ENCODE measurements at places on chromosomes 1 and 21.
A peak's percentile ranks its signal among the peaks of the same experiment; 100 is the strongest.

GRCh38 chr1:172670791-172671190, 11.9 kb downstream of the FASLG start:
- no peak for DNase-seq

GRCh38 chr21:33443194-33443593, 36.6 kb downstream of the TMEM50B start:
- no peak for DNase-seq

- DNase-seq: no peak
Measured at GRCh38 chr1:77562596-77563150, 119.8 kb downstream of the ZZZ3 start.

GRCh38 chr1:56758135-56758534, 61.1 kb downstream of the FYB2 start:
- DNase-seq: no peak

DNA sequence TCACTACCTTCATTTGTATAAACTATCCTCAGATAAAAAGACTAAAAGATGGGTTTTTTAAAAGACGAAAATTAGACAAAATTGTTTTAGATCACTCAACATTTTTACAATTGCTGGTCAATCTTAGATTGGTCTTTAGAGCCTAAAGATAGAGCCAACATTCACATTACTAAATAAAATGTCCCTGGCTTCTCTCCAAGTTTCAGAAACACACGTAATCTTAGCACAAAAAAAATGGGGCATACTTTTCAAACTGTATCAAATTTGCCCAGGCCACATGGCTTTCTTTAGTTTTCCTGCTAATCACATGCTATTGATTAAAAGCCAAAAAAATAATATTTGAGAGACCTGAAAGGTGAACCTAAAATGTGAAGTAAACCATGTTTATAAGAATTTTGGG, 288.1 kb downstream of the DPYD start:
- no peak for DNase-seq

DNA sequence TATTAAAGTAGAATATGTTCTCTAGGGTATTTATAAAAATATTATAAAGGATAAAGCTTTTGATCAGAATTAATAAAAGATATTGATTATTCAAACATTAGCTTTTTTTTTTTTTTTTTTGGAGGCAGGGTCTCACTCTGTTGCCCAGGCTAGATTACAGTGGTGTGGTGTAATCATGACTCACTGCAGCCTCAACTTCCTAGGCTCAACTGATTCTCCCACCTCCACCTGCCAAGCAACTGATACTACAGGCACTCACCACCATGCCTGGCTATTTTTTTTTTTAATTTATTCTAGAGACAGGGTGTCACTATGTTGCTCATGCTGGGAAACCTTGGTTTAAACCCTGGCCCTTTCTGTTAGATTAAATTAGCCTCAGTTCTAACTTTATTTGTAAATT, 188.3 kb downstream of the CLEC20A start:
- DNase-seq: no peak

- DNase-seq: no peak
Measured at GRCh38 chr1:213977486-213977842, 10.3 kb upstream of the PROX1 start.

DNA sequence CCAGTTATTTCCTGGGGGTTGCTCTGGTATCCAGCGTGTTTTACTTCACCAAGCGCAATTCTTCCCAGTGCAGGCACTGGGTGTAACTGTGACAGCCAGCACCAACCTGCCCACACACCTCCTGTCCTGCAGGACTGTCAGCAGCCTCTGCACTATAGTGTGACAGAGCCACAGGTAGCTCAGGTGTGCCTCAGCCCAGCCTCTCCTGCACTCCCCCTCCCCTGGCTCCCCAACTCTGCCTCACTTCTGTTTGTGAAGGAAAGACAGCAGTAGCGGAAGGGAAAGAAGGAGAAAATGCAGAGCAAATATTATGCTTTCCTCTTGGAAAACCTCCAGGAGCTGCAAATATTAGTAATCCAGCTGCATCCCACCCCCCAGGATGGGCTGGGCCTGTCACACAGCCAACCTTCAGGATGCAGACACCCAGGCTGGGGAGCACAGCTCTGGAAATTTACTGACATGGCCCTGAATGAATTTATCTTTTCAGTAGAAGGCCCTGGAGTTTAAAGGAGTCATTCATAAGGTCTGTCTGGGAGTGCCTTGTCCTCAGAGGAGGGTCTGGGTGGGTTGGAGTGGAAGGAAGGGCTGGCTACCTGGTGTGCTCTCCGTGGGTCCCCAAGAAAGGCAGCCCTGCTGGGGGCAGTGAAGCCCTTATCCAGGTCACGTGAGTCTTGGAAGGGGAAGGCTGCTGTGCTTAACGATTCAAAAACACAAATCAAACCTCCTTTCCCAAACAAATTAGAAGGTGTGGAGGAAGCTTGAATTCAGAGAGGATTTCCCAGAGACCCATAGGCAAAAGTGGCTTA, 20.9 kb downstream of the CAPN2 start:
- no peak for DNase-seq

DNA sequence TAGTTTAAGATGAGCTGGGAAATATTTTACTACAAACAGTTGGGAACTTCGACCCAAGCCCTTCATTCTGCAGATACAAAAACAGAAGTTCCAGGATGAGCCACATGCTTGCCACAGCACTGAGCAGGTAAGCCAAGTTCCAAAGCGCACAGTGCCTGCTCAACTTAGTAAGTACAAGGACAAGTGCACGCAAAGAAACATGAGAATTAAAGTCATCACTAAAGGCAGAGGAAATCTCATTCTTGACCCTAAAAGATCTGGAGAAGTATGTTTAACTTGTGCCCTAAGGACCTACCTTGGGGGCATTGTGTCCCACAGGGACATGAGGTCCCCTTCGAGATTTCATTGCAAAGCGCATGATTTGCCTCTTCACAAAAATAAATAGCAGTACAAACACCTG, 1.2 kb upstream of the UBAP2L start:
- DNase-seq: no peak

DNA sequence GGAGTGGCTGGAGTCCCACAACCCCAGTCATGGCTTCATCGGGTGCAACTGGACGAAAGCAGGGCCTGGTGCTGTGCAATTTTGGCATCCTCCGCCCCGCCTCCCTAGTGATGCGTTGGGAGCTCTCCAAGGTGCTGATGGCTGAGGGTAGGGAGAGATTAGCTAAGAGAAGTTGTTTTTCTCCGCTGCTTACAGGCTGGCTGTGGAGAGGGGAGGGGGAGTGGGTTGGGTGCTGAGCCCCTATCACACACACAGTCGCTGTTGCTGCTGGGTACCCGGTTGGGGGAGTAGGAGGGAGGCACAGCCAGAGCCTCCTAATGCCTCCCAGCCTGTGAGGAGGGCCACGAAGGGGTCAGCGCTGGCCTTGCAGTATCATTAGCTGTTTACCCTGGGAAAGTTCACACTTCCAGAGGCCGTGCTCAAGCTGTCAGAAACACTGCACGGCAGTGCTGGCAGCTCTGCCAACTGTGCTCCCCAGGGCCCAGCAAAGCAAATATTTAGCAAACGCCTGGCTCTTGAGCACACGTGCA, 110.0 kb downstream of the GRIK3 start:
- DNase-seq: no peak

DNA sequence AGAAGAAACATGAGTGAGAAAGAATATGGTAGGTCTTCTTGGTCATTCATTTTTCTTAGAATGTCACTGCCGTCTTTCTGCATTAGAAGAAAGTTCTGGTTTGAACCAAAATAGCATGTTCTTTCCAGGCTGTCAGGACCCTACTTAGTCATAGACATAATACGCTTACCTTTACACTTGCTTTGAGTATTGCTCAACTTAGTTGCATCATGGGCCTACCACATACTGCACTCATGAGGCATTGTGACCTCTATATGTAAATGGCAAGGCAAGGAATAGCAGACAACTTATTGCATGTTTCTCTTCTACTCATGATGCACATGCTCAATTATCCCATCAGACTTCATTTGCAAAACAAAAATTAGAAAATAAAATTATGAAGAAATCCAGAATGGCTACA, 415.0 kb downstream of the HLX start:
- no peak for DNase-seq

GRCh38 chr21:42463861-42464515, 32.0 kb downstream of the RSPH1 start:
- DNase-seq: peak; percentile 42

GRCh38 chr1:5969168-5969567, 23.1 kb downstream of the NPHP4 start:
- no peak for DNase-seq

DNA sequence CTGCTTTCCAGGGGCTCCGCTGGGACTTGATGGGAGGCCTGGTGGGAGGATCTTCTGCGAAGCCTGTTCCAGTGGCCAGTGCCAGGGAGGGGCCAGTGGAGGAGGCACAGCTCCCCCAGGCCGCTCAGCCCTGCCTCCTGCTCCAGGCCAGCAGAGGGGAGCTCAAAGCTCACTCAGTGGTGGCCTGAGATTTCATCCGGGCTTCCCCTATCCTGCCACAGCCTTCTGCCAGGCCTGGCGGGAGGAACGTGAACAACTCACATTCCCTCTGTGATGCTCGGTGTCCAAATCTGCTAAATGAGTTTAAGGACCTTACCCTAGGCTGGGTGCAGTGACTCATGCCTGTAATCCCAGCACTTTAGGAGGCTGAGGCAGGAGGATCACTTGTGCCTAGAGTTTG, 3.3 kb downstream of the CLCNKB start:
- no peak for DNase-seq

DNA sequence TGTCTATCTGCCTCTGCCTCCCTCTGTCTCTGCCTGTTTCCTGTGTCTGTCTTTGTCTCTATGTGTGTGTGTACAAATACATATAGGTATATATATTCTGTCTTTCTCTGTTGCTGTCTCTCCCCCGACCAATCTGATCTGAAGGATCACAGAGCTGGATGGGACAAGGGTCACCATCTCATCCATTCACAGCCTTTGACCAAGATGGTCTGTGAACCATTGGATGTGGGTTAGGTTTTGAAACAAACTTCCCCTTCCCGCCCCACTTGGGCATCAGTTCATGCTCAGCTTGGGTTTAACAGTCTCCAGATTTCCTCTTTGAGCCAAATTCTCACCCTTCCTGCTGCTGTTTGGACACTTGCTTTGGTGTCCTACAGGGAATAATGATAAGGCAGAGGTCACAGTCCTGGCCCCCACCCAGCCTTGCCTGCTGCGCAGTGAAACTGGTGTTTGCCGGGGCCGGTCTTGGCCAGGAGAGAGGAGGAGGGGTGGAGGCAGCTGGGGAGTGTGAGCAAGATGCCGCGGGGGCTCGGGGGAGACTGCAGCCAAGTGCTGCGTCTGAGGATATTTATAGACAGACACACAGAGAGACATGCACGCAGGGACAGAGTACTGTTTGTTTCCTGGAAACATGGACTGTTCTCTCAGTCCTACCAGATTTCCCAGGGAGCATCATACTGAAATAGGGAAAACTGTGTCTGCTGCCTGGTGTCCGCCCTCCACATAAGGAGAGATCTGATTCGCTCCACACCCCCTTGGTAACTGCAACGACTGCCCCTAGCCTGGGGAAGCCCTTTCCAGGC, 27.0 kb upstream of the BTG2 start:
- no peak for DNase-seq

DNA sequence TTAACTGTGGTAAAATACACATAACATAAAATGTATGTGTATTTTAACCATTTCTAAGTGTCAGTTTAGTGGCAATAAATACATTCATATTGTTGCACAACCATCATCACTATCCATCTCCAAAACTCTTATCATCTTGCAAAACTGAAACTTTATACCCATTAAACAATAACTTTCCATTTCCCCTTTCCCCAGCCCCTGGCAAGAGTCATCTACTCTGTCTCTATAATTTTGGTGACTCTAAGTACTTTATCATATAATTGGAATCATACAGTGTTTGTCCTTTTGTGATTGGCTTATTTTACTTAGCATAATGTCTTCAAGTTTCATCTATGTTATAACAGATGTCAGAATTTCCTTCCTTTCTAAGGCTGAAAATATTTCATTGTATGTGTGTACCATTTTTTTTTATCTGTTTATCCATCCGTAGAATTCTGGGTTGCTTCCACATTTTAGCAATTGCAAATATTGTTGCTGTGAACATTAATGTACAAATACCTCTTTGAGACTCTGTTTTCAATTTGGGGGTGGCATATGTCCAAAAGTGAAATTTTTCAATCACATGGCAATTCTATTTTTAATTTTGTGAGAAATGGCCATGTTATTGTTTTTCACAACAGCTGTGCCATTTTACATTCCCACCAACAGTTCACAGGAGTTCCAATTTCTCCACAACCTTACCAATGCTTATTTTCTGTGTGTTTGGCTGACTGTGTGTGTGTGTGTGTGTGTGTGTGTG, 153.9 kb upstream of the GORAB start:
- no peak for DNase-seq

All from activated gamma-delta T cell (primary cell).